ENCODE measurements at places on chromosomes 7 and 10.

DNA sequence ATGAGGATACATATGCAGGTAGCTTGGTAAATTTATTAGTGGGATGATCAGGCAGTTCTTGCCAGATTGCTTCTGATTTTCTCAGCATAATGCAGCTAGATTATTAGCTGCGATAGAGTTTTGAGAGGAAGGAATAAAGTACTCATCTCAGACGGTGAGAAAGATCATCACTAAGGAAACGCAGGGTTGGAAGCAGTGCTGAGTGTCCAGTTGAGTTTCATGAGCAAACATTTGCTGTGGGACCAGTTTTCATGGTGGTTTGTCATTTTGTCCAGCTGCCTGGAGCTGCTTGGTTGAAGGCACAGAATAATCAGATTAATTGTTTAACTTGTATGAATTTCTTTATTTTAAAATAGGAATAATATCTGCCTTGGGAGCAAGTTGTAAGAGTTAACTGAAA lies 33.1 kb downstream of the RAB18 start:
- DNase-seq, result no peak

DNA sequence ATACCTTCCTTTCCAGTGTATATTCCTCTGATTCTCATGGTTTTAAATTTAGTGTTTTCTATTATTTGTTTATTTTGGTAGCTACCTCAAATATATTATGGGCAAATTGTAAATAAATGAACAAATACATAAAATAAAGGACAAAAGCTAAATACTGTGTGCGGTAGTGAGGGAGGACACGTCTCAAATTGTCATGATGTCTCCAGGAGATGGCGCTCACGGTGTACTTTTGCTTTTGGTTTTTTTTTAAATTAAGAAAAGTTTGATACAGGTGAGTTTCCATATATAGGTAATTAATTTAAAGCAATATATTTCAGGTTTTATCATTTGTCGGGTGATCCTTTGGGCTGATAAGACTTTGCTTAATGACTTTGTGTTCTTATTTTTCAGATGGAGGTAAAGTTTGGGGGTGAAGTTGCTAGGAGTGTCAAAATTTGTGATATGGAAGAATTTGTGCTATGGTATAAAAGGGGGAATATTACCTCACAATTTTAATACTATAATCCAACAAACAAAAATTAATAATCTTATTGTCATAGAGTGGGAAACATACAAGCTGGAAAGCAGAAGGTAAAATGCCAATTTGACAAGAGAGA lies 68.4 kb upstream of the TMEM229A start:
- no peak for DNase-seq

DNA sequence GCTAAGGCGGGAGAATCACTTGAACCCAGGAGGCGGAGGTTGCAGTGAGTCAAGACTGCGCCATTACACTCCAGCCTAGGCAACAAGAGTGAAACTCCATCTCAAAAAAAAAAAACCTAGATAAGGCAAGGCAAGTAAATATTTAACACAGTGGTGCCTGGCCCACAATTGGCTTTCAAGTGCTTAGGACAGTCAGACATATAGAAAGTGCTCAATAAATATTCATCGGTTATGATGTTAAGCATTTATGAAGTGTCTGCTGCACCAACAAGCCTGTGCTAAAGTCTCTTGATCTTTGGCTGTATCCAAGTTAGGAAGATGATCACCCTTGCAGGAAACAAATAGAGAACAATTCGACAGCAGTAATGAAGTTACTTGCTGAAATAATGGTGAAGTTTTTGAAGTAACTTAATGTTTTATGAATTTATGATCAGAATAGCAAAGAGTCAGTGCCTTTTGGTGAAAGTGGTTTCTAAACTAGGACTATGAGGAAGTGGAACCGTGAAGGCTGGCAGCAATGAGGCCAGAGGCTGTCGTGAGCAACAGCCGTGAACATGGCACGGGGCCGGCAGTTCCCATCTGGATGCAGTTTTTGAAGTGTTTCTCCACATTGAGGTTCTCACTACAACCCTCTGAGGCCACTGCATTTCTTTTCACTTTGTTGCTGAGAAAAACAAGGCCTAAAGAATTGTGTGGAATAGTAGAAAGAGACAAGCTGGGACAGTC lies 48.1 kb upstream of the GATA3 start:
- no peak for DNase-seq

- DNase-seq, result no peak
Measured at GRCh38 chr7:18834577-18834976, 282.9 kb downstream of the TWIST1 start.

DNA sequence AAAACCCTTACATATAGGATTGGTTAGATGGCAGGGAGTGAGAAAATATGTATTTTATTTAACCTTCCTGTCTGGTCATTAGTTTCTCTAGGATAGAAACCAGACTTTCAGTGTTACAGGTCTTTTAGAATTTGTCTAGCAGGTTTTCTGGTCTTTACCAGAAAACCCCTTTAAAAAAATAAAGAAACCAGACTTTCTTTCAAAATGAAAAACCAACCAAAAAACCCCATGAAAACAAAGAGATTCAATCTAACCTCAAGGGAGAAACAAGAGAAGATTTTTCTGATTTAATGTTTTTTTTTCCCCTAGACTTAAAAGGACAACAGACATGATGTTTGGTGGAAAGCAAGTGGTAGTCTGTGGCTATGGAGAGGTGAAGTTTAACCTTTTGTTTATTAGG lies 28.7 kb upstream of the STRIP2 start:
- DNase-seq, result no peak

DNA sequence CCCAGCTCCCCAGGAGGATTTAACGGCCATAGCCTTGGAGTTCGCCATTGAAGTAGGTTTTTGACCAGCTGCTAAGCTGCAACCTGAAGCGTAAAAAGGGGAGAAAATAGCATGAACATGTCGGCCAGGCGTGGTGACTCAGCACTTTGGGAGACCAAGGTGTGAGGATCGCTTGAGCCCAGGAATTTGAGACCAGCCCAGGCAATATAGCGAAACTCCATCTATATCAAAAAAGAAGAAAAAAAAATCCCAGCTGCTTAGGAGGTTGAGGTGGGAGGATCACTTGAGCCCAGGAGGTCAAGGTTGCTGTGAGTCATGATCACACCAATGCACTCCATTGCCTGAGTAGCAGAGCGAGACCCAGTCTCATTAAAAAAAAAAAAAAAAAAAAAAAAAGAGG lies 32.2 kb upstream of the MCU start:
- no peak for DNase-seq

- DNase-seq, result no peak
Measured at GRCh38 chr7:108598153-108598552, 28.5 kb downstream of the DNAJB9 start.

DNA sequence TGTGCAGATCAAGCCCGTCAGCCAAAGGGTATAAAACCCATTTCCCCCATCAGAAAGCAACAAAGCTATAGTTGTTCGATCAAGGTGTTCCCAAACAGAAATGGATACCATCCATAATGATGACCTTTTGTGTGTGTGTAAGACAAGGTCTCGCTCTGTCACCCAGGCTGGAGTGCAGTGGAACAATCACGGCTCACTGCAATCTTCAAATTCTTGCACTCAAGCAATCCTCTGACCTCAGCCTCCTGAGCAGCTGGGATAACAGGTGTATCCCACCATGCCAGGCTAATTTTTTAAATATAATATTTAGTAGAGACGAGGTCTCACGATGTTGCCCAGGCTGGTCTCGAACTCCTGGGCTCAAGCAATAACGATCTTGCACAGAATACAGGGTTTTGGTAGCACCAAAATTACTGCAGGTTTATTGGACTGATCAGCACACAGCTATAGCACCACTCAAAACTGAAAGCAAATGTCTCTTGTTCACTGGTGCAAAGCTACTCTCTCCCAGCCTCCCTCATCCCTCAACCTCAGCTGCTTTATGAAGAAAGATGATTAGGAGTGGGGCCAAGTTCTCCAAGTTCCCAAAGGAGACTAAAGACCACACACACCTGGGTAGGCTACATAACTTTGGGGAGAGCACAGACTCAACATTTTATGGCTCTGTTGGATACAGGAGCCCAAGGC lies 80.5 kb downstream of the ABI1 start:
- DNase-seq, result no peak

- no peak for DNase-seq
Measured at GRCh38 chr7:106693677-106694353, 32.9 kb upstream of the CCDC71L start.

DNA sequence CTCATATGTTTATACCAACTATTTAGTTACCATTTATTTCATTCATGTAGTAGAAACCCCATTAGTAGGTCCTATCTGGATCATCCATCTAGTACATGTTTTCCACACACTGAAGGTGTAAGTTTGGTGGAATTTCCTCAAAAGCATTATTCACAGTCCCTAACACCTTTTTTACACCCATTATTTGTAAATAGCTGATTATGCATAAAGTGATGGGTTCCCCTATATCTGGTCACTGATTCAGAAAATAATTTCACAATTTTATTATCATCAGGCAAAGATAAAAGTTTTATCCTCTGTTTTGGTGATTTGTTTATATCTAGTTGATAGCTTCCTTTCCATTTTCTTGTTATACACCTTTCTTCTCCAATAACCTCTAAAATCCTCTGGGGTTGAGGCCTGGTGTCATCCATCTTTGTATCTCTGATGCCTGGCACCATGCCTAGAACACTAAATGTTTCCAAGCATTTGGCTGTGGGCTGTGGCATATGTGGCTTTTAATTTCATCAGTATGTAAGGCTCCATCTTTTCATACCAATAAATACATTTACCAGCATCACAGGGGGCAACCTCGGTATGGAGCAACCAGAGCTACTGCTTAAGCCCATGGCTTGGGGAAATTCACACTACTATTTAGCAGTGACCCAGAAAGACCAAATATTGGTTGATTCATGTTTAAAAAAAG lies 1089.5 kb upstream of the LRRN3 start:
- DNase-seq, result no peak

- DNase-seq, result no peak
Measured at GRCh38 chr7:151905353-151905752, 28.4 kb upstream of the PRKAG2 start.

DNA sequence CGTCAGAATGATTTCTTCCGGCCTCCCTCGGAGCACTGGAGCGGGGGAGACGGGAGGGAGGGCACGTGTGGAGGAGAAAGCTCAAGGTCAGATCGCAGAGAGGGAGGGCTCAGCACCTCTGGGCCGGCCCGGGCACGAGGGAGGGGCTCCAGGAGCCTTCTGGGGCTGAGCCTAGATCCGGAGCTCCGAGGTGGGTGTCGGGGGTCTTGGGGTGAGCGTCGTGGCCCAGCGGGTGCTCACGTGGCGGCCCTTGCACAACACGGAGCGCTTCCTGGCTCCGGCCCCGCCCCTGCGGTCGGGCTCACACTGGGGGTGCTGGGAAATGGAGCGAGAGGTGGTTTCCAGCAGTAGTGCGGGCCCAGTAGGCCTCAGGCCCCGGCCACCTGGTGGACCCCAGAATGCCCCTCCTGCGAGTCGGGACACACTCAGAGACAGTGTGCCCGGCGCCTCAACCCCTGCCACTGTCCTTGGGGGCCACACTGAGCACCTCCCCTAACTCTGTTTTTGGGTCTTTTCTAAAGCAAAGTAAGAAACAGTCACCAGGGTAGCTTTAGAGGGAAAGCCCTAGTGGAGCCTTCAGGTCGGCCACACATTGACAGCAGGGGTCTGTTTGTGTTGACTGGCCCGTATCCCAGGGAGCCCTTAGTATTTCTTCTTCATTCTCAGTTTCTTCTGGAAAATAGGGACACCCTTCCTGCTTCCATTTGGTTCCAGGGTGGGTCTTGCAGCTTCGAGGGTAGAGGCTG lies 798 bp downstream of the PPIF start:
- DNase-seq, result no peak

DNA sequence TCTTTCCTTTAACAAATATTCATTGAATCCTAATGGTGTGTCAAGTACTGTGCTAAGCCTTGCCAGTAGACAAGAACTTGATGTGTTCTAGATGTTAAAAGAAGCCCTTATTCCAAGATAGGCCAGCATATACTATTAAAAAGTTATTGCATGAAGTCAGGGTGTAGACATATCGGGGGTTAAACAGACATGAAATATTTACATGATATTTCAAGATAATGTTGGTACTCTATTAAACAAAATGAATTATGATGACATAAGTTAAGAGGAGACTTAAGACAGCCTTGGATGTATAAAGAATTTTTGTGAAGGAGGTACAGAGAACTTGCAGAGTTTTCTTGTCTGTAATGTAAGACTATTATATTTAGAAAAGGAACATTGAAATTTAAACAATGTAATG lies 44.8 kb downstream of the HDAC9 start:
- DNase-seq, result no peak

DNA sequence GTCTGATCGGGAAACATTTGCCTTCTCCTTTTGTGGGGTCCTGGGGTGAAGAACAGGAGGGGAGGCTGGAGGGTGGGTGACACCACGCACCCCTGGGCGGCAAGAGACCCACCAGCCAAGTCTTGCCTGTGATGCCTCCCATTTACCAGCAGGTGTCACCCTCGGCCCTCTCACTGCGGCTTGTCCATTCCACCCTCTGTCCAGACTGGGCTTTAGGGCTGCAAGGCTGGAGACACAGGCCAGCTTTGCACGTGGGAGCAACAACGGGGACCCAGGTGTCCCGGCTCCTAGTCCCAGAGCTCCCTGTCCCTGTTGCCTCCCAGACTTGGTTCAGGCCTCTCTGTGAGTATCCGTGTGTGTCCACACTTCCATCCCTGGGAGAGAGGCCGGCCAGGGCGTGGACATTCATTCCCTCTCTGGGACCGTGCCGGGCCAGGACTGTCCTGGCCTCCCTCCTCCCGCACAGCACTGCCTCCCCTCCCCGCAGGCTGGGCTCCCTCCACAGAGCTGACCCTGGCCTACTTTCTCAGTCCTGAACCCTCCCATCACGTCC lies 36.2 kb upstream of the GTF2IRD1 start:
- peak; percentile 61 for DNase-seq

DNA sequence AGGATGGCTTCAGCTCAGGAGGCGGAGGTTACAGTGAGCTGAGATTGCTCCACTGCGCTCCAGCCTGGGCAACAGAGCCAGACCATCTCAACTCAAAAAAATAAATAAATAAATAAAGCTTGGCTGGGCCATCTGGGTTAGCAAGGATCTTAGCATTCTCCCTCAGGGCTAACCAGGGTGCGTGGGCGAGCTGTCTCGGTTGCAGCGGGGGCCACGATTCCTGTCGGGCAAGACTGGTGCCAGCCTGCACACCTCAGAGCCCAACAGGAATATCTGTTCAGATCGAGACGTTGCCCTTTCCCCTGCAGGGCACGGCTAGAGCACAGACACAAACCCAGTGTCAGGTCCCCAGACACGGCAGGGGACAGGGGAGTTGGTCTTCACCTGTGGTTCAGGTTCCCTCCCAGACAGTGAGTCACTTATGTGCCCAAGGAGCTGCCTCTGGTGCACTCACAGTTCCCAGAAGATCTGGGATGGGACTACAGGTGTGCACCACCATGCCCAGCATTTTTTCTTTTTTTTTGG lies 75.5 kb upstream of the GTF2I start:
- no peak for DNase-seq

- peak; percentile 29 for DNase-seq
Measured at GRCh38 chr7:31027161-31027965, 24.7 kb upstream of the ADCYAP1R1 start.

GRCh38 chr10:52337225-52337624 lies 23.1 kb downstream of the DKK1 start:
- DNase-seq, result no peak

GRCh38 chr7:92340016-92340415 lies 94.2 kb downstream of the ANKIB1 start:
- DNase-seq, result no peak

GRCh38 chr7:74482629-74483401 lies 29.1 kb downstream of the GTF2IRD1 start:
- DNase-seq, result no peak
